ENCODE measurements at places on chromosomes 5 and 9.

DNA sequence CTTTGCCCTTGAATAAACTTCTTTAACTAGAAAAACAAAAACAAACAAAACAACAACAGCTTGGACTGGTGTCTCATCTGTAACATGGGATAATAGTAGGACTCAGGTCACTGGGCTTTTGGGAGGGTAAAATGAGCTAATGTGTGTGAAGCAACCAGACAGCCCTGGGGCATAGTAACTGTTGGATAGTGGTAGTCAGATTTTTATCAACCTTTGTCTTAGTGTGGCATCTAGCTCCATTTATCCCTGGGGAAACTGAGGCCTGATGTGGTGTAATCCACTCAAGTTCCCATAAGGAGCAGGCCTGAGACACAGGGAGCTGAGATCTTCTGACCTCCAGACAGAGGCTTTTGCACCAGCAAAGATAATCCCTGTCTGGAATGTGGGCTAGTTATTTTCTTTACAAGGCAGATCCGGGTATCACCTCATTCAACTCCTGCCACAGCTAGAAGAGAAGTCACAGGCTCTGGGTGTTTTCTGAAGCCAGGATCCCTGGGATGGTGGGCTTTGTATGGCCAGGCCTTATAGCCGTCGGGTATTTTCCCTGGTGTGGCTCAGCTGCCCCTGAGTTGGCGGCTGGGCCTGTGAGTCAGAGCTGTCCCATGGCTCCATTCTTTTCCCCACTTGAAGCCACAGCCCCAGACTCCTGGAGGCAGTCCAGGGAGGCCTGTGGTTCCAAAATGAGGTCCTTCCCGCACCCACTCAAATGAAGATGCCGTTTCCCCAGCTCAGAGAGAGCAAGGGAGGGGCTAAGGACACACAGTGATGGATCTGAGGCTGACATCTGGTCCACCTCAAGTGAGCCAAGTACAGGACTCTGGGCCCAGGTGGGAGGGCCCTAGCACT, 26.1 kb upstream of the CSF1R start:
- no peak for DNase-seq

- peak; percentile 56 for DNase-seq
Measured at GRCh38 chr5:22852807-22853660, at the start of gene CDH12. TSS of gene CDH12 (minus strand) at chr5:22853344.

DNA sequence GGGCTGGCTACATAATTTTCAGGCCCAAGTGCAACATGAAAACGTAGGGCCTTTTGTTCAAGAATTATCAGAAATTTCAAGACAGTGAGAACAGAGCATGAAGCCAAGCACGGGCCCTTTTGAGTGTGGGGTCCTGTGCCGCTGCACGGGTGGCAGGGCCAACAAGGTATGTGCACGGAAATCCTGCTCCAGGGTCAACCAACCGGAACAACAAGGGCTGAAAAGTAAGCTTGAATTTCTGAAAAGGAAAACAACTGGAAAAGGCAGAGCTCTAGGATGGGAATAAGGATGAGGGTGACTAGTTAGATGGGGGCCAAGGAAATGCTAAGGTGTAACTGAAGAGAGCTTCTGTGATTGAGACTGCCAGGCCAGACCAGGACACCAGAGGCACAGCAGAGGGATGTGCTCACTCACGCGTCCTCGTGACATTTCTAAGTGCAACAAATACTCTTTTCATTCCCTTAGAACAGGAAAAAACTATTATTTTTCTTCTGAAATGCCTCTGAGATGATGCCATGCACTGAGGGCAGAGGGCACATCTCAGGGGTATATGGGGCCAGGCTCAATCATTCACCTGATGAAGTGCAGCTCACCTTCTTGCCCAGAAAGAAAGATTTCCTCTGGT, 80.6 kb upstream of the LRRTM2 start:
- DNase-seq = no peak

DNA sequence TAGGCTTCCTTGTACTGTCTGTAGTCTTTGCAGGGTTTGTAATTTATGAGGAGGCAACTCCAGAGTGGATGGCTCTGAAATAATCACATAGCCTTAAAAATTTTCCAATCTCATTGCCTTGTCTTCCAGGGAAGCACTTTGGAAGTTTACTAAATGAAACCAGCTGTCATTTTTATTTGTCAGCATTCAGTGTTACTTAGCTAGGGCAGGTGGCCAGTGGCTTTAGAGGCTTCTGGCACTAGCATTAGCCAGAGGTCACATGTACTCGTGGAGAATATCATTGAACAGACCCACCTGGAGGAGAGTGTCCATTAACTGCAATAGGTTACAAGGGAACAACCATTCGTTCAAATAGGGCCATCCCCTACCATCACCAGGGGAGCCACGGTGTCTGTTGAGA, 160.3 kb upstream of the SLC28A3 start:
- no peak for DNase-seq

DNA sequence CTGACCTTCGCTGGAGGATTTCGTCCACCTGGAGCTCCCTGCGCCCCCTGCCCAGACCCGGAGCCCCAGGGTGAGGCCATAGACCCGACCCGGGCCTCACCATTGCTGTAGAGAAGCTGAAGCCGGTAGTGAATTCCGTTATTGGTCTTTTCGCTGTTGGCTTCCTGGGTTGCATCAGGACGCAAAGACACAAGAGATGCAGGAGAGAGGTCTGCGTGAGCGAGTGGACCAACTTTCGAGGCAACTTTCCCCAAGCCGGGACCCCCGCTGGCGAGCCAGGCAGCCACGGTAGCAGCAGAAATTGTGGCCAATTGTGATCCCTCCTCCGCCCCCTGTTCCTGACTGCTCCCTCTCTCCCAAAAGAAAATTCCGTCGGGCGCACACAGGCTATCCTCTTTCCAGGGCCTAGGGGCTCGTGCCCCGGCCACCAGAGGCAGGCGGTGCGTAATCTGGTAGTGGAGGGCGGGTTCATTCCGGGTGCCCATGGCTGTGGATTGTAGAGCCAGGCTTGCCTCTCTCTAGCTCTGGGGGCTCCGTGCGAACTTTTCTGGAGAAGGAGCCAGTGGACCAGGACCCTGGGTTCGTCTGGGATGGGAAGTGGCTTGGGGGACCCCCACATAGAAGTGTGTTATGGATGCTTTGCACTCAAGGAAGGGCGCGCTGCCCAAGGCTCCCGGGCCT, 3.3 kb downstream of the EBF1 start:
- DNase-seq = no peak

- DNase-seq = no peak
Measured at GRCh38 chr5:118257066-118257465, 731.3 kb downstream of the DTWD2 start.

- DNase-seq = no peak
Measured at GRCh38 chr9:136119883-136120393, 1.3 kb upstream of the TMEM250 start.

- DNase-seq = no peak
Measured at GRCh38 chr5:151012862-151013261, 7.5 kb upstream of the GPX3 start.

GRCh38 chr5:77718934-77719610, 57.1 kb downstream of the TBCA start:
- no peak for DNase-seq

DNA sequence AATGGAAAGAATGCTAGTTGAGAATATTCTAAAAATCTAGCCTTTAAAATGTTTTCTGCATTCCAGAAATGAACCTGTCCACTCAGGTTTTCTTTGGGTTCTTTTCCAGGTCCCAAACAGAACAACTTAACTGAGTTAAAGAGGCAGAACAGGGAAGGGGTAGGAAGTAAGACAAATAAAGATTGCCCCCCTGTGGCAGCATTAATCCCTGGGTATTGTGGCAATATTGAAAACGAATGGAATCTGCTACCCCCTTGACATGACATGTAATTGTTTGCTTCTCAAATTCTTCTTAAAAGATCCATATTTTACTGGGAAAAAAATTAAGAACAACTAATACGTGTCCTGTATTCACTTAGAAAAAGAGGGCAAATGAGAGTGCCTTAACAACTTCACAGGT, 9.3 kb upstream of the RBM22 start:
- no peak for DNase-seq

- DNase-seq = no peak
Measured at GRCh38 chr9:89550346-89550927, 52.5 kb upstream of the SEMA4D start.

DNA sequence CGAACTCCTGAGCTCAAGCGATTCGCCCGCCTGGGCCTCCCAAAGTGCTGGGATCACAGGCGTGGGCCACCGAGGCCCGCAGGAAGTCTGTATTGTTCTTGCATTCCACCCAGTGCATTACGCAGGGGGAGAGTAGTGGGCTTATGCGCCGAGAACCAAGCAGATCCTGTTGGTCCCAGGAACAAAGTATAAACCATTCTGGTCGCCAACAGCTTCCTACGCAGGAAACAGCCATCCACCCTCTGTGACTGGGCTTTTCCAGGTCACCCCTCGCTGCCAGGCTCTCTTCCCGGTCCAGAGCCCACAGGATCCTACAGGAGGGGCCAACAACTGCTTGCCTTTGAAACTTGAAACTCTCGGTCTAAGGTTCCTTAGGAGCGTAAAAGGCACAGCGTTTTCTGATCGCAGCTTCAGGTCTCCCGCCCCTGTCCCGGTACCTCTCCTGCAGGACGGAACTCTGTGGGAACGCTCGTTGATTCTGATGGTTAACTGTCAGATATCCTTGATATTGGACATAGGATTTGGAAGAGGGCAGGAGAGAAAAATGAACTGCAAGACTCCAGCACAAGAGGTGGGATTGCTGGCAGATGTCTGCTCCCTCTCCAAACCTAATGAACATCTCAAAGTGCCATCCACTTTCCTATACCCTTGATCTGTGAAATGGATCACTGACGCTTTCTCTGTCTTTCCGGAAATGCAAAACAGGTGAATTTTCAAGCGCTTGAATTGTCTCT, 4.2 kb upstream of the ANXA2R start:
- DNase-seq = no peak

DNA sequence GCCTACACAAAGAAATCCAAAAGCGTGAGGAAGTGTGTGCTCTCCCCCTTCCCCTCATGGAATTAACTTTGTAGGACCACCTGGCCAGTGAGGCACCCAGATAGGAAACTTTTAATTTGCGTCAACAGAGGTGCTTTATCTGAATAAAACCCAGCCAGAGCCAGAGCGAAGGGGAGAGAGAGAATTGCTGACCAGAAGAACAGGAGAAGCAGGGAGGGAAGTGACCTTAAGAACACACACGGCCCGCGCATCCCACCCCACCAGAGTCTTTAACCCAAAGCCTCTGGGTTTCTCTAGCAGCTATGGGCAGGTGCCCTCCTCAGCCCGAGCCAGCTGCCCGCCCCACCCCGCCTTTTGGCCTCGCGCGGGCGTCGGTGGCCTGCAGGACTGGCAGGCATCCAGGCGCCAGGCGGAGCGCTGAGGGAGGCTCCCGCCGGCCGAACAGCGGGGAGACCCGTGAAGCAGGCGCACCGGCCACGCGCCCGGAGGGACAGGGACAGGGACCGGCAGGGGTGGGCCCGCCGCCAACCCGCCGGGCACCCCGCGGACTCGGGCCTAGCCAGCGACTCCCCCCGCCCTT, 580 bp downstream of the ERAP1 start:
- peak; percentile 85 for DNase-seq

- no peak for DNase-seq
Measured at GRCh38 chr5:32850817-32851496, 139.8 kb downstream of the NPR3 start.

- DNase-seq = no peak
Measured at GRCh38 chr9:109242741-109243140, 75.7 kb upstream of the FRRS1L start.

- DNase-seq = no peak
Measured at GRCh38 chr5:18010053-18010452, 375.8 kb downstream of the TAF11L14 start.

DNA sequence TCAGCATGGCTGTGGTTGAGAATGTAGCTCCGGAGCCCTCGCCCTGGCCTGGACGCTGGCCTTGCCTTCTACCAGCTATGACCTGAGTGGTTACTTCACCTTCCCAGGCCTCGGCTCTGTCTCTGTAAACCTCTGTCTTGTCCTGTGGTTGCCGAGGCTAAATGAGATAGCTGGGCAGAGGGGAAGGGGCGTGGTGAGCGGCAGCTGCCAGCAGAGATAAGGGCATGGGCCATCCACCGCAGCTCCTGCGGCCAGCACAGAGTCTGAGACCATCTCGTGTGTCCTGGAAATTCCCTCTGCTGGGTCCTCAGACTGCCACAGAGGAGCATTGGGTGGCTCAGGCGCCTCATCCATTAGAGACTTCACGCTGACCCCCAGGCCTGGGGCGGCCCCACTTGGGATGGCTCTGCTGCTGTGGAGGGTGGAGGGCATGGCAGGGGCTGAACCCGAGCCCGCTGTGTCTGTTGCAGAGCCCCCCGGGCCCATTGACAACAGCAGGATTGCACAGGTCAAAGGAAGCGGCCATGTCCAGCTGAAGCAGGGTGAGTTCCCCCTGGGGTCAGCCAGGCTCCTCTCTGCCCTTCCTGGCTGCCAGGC, 43.9 kb downstream of the USP20 start:
- no peak for DNase-seq

GRCh38 chr5:91183743-91184142, 199.4 kb downstream of the ARRDC3 start:
- no peak for DNase-seq

- no peak for DNase-seq
Measured at GRCh38 chr9:94149696-94150095, 65.4 kb downstream of the PTPDC1 start.

DNA sequence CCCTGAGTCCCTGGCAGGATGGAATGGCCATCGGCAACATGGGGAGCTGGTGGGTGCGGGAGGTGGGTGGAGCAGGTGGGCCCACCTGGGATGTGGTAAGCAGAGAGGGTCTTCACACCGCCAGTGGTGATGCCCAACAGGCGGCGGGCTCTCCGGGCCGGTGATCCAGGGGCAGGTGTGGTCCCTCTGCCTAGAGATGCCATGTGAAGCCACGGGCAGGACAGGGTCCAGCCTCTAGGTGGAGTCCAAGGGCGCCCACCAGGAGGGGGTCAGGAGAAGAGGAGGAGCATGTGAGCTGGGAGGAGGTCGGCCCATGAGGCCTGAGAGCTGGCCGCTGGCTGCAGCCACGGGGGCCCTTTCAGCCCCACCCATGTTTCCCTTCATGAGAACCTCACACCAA, 221.1 kb downstream of the FANCC start:
- DNase-seq = no peak

DNA sequence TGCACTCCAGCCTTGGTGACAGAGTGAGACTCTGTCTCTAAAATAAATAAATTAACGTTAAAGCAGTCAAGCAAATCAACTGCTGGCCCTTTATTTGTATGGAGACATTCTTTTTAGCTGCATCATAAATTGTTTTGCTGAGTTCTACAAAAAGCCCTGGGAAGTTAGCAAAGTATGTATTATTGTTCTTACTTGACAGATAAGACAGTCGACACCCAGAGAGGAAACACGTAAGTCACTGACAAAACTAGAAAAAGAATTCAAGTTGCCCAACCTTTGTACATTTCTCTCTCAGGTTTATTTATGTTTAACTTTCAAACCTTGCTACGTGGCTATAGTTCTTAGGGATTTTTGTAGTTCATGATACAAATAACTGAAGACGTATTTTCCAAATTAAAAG, 40.4 kb upstream of the MACIR start:
- DNase-seq = no peak

DNA sequence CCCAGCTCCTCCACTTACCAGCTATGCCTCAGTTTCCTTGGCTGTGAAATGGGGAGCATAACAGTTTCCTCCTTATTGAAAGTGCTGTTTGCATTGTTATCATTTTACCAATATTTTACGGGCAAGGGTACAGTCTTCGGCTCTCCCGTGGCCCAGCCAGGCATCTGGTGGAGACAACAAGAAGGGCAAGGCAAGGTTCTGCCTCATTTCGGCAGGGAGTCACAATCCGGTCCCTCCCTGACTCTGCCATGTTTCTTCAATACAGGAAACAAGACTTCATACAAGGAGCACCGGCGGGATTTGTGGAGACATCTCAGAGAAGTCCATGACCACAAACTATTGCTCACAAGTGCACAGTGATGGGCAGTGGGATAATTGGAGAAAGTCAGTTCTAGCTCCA, 174.0 kb downstream of the FGF18 start:
- DNase-seq = no peak
